ENCODE measurements at places on chromosomes 3 and 15. TPM values are rescaled to one million over a fixed set of nuclear protein-coding genes. Genes with fewer than 3 reads are reported as not detected.

Gene ITIH4
- total RNA-seq: 19.1 TPM

Gene POPDC2
- 7.0 TPM for total RNA-seq

Gene GXYLT2
- 28.3 TPM for total RNA-seq

Gene EOMES
- total RNA-seq: 0.24 TPM

Gene HTR3E
- not detected for total RNA-seq

Gene ZNF619
- total RNA-seq: 5.5 TPM

Gene PRSS50
- not detected for total RNA-seq

Gene GRAMD2A
- 0.10 TPM for total RNA-seq

Gene PP2D1
- not detected for total RNA-seq

Gene TLR9
- 0.52 TPM for total RNA-seq

Gene TIMP4
- 17.0 TPM for total RNA-seq

Gene ACKR2
- 20.6 TPM for total RNA-seq

Gene MIX23
- total RNA-seq: 13.8 TPM

Gene SCAANT1
- total RNA-seq: not detected

Gene ZNF860
- total RNA-seq: 1.0 TPM

Gene TRNT1
- 23.6 TPM for total RNA-seq

Gene RBM6
- 53.4 TPM for total RNA-seq

Gene SLCO2A1
- 102 TPM for total RNA-seq

Gene FEZF2
- not detected for total RNA-seq

Gene CCR5
- 1.9 TPM for total RNA-seq

Gene SPRED1
- 30.8 TPM for total RNA-seq

Gene CLDN1
- 1.1 TPM for total RNA-seq

Gene PLXNB1
- total RNA-seq: 76.4 TPM

Gene VEPH1
- total RNA-seq: 0.24 TPM

Gene TLE3
- 50.9 TPM for total RNA-seq

Gene MINDY2
- total RNA-seq: 41.3 TPM

Gene TRIM42
- total RNA-seq: not detected

Gene SERINC4
- not detected for total RNA-seq

Gene CTXN2
- total RNA-seq: not detected

Gene PLA2G4F
- total RNA-seq: not detected

Gene IQCF5
- not detected for total RNA-seq

Gene NR1I2
- total RNA-seq: not detected

Gene ITIH1
- total RNA-seq: 1.3 TPM

Gene LMAN1L
- total RNA-seq: not detected

Gene AGBL1
- not detected for total RNA-seq

Gene CHRM5
- 0.09 TPM for total RNA-seq

Gene RNU5B-1
- total RNA-seq: 95.0 TPM

Gene ITGB5
- 292 TPM for total RNA-seq

Gene SCN11A
- 0.28 TPM for total RNA-seq

Gene SPATA16
- not detected for total RNA-seq

Gene GPR160
- total RNA-seq: 1.7 TPM

Gene TMEM40
- total RNA-seq: not detected

Gene NEK10
- total RNA-seq: 1.5 TPM

Gene AADACL2
- 0.10 TPM for total RNA-seq

Gene BCHE
- 14.0 TPM for total RNA-seq

Gene DUOXA2
- total RNA-seq: not detected

Gene ATOSA
- 36.1 TPM for total RNA-seq
